ENCODE measurements at places on chromosomes 3 and 15. TPM values are rescaled to one million over a fixed set of nuclear protein-coding genes. Genes with fewer than 3 reads are reported as not detected.

Gene RAB11A
- 141 TPM for polyA plus RNA-seq

Gene CLDN18
- polyA plus RNA-seq = not detected

Gene PRSS50
- 1.1 TPM for polyA plus RNA-seq

Gene SLC9C1
- 0.15 TPM for polyA plus RNA-seq

Gene RHCG
- 0.53 TPM for polyA plus RNA-seq

Gene RAD51
- polyA plus RNA-seq = 32.2 TPM

Gene THBS1
- 21.7 TPM for polyA plus RNA-seq

Gene EFCC1
- polyA plus RNA-seq = 0.30 TPM

Gene STX19
- not detected for polyA plus RNA-seq

Gene MME
- polyA plus RNA-seq = 5.0 TPM

Gene EPHA3
- 0.09 TPM for polyA plus RNA-seq

Gene KY
- not detected for polyA plus RNA-seq

Gene SLC22A14
- polyA plus RNA-seq = 0.03 TPM

Gene ZNF774
- polyA plus RNA-seq = 0.82 TPM

Measured in H1 (cell line).